Activated naive CD4-positive, alpha-beta T cell treated with anti-CD3 and anti-CD28 coated beads, Interleukin-2, amount 50 U/mL, for 16 hours (primary cell): ENCODE measurements at places on chromosomes 5 and 9.

DNA sequence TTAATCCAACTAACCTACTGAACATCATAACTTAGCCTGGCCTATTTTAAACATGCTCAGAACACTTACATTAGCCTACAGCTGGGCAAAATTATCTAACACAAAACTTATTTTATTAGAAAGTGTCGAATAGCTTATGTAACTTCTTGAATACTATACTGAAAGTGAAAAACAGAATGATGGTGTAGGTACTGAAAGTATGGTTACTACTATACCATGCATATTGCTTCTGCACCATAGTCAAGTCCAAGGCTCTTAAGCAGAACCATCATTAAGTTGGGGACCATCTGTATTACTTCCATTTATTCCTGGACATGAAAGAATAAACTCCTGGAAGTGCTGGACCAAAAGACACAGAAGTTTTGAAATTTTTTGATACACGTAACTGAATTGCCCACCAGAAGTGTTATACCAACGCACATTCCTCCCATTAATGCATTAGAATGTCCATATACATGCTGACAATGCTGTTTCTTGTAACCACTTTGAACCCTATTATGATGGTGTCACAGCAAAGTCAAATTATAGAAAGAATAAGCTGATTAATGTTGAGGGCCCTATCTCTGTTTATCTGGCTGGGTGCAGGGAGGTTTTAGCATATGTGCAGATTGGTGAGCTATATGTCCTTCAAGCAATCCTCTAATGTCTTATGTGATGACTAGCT lies 375.7 kb downstream of the ACTL7B start:
- no peak for DNase-seq

DNA sequence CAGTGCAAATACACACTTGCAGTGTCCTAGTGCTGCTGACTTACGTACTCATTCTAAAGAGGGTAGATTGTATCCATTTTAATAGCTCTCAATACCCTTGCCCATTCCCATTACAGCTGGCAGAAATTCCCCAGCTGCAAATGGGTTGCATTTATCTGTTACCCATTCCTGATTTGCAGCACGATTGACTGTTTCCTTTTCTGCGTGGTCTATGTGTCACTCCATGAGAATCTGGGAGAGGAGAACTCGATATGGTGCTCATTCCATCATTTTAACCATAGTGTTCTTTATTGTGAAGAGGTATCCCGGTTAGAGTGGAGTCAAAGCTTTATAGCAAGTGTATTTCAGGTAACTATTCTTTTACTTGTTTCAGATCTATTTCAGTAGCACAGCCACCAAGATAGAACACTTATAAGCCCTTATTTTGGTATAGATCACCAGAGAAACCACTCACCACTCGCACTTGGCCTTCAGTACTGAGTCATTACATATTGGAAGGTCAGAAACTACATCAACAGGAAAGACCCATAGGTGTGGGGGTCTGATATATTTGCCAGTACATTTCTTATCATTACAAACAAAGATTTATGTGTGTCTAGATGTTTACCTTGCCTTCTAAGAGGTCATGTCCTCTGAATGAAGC lies 139.5 kb downstream of the MUSK start:
- DNase-seq, result no peak

- no peak for DNase-seq
These were observed 21.8 kb downstream of the ANKRD31 start for GRCh38 chr5:75214928-75215327.

GRCh38 chr5:30392897-30393296 lies 800.6 kb upstream of the CDH6 start:
- no peak for DNase-seq

- DNase-seq, result no peak
These were observed 227.4 kb downstream of the ESM1 start for GRCh38 chr5:54758038-54758437.

GRCh38 chr5:40485021-40485998 lies 194.4 kb upstream of the PTGER4 start:
- no peak for DNase-seq

DNA sequence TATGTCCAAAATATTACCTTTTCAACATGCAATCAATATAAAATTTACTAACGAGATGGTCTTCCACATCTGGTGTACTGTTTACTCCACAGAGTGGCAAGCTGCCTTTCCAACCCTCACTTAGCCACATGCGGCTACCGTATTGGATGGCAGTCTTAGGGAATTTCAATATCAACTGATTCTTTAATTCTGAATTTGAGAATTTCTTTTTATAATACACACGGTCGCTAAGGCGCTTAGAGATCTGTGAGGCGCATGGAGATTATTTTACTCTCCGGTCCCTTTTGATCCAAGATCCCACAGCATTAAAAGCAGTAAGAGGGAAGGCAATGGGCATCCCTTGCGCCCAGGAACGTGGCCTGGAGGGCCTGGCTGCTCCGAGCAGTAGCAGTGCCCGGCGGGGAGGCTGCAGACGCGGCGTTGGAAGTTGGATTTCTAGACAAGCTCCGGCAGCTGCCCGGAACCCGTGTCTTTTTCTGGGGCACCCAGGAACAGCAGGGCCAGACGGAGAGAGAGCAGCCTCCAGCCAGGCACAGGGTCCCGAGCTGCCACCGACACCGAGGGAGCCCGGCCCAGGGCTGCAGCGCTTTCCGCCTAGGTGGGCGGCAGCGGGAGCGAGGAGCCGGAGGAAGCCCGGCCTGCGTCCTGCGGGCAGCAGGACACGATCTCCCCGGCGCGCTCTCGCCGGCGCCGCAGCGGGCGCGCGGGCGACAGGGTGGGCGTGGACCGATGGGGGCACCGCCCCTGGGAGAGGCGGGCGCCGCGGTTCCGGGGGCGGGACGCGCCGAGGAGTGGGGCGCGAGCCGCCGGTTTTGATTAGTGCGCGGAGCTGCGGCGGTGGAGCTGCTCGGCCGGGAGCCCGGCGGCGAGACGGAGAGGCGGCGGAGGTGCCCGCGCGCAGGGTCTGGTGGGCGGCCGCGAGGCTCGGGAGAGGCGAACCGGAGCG lies at the start of gene UGCG:
Gene UGCG, plus strand, starts transcription at position 819 of the 946 bp plus-strand sequence. CDS start 402 bp downstream, outside the sequence.
- DNase-seq, result peak; percentile 89
